Stimulated activated CD8-positive, alpha-beta memory T cell treated with anti-CD3 and anti-CD28 coated beads, Interleukin-4, amount 100 ng/mL, for 1 hour (primary cell): ENCODE measurements at places on chromosomes 13 and 19.
A peak's percentile ranks its signal among the peaks of the same experiment; 100 is the strongest.

DNA sequence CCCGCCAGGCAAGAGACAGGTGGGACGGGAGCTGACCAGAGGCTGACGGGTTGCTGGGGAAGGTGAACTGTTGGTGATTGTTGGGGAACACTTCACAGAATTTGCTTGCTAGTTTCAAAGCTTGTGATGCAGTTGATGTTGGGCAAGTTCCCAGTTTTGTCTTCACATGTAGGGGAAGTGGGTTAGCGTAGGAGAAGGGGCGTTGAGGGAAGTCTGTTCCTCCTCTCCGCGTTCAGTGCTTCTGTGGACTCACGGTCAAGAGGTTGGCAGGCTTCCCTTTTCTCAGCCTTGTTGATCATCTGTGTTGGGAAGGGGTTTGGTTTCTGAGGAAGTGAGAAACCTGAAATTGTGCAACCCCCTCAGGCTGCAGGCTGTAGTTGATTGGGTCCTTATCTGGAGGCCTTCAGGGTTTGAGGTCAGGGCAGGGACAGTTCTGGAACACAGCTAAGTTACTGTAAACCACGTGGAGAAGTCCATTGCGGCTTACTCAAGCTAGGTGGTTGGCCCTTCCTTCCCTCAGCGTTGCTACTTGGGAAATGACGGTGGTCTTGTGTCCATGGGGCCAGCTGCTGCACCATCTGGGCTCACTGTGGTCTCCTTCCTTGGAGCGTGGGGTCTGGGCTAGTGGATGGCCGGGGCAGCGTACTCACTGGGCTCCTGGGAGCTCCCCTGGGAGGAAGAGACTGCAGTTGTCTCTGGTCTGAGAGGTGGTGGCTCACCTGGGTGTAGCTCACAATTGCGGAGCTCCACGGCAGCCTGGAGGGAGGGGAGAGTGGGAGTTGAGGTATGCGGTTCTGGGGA lies 7.5 kb downstream of the RPS9 start:
- no peak for DNase-seq

- no peak for DNase-seq
These were observed 9.3 kb downstream of the LILRA4 start for GRCh38 chr19:54329476-54330165.

- no peak for DNase-seq
These were observed 21.3 kb upstream of the ZBTB7A start for GRCh38 chr19:4087787-4088679.

DNA sequence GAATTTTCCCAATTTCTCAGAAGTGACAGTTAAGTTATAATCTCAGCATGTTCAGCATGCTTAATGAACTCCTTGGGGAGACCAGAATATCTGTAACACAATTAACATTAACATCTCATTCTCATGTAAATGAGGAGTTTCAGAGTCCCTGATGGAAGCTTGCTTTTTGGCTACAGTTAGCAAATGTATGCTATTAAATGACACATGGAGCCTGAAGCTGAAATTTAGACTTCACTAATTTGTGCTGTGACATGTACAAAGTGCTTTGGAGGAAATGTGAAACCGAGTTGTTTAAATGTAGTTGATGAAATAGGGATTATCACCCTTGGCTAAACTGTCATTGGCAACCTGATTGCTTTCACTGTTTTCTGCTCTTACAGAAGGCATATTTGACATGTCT lies 2265.1 kb upstream of the PCDH20 start:
- no peak for DNase-seq

DNA sequence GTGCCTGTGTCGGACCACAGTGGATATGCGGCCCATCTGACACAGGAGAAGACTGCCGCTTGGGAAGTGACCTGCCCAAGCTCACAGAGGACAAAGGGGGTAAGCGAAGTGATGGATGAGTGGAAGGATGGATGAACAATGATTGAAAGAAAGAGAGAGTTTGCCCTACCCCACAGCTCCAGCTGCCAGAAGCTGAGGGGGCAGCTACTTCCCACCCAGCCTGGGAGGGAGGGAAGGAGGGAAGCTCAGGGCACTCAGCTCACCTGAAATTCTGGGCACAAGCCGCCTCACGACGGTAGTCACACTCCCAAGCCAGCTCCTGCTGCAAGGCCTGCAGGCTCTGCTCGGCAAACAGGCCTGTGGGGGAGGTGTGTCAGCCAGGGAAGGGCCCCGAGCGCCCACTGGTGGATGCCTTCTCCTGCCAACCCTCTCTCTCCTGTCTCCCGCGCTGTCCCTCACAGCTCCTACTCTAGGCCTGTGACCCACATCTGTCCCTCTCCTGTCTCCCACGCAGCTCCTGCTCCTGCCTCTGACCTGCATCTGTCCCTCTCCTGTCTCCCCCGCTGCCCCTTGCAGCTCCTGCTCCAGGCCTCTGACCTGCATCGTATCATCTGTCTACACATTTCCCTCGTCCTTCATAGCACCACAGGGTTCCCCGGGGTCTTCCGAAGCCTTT lies 12.0 kb upstream of the NUMBL start:
- no peak for DNase-seq

- no peak for DNase-seq
These were observed 6.6 kb downstream of the ANKRD10 start for GRCh38 chr13:110907951-110908898.

DNA sequence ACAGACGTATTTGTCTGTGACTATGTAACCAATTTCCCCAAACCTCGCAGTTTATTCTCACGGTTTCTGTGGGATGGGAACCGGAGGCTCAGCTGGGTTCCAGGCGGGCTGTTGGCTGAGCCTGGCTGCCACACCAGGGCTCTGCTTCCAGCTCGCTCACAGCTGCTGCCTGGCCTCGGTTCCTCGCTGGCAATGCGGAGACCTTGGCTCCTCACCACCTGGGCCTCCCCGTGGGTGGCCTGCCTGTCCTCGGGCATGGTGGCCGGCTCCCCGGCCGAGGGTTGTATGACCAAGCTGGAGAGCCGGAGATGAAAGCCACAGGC lies 218.9 kb upstream of the MAB21L1 start:
- DNase-seq: no peak

DNA sequence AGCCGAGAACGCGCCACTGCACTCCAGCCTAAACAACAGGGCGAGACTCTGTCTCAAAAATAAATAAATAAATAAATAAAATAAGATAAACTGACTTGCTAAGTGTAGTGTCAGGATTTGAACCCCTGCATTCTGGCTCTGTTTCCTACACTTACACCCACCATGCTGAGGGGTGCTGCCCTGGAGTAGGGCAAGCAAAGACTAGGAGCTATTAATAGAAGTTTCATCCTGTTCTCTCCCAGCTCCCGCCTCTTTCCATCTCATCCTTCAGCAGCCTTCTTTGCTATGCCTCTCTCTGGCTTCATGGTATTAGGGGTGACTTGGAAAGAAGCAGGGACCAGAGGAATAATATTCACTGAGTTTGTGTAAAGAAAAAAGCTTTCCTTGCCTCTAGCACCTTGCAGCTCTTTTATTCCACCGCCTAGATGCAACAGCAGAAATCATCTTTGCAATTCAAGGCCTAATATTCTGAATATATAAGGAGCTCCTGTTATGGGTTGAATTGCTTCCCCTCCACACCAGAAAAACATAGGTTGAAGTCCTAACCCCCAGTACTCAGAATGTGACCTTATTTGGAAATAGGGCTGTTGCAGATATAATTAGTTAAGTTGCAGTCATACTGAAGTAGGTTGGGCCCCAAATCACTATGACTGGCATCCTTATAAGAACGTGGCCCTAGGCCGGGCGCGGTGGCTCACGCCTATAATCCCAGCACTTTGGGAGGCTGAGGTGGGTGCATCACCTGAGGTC lies 8.7 kb upstream of the PLAUR start:
- no peak for DNase-seq

- no peak for DNase-seq
These were observed 20.3 kb upstream of the EPHX3 start for GRCh38 chr19:15252398-15253018.

DNA sequence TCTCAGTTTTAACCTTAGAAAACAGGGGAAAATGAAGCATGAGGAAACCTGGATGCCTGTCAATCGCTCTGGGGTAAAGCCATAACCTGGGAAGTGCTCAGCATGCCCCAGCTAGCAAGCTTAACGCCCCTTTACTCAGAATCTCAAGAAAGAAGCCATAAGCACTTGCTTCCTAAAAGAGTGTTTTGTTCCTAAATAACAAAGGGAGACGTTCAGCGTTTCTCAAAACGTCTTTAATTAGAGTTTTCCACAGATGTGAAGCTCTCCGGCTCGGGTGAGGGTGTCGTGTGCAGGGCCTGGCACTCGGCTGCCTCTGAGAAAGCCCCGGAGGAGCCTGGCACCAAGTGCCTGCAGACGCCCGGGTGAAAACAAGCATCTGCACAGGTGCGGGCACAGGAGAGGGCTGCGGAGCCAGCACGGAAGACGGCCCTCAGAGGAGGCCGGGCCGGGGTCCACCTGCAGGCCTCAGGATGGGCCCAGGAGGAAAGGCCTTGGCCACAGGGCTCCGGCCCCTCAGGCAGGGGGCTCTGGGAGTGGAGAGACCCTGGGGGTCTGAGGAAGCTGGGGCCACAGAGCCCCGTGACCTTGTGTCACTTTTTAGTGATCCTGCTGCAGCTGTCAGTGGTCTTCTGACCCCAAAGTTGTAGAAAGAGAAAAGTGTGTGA lies 6.2 kb downstream of the GAS6 start:
- no peak for DNase-seq

DNA sequence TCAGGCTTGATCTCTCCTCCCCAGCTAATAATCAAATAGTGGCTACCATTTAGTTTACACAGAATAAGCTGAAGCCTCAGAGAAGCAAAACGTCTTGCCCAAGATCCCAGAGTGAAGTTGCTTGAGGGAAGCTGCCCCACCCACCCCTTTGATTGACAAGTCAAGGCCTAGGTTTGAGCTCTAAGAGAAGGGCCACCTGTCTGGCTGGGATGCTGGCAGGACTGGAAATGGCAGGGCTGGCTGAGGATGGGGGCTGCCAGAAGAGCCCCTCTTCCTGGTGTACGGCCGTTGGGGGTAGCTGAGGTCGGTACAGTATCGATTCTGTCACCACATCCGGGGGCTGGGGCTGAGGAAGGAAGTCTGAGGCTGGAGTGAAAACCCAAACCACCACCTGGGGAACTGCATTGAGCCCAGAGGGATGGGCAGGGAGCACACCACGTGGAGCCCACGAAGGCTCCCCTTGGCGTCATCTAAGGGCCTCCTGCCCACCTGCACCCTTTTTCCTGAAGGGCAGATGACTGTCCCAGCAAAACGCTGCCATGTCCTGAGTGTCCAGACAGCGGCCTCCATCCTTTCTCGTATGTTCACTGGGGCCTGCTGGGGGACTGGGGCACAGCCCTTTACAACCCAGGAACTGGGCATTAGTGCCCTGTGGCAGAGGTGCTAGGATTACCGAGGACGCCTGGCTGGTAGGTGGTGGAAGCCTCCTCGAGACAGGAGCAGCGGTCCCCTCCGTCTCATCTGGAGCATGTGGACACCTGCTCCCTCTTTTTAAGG lies 1.4 kb upstream of the PRKD2 start:
- peak; percentile 46 for DNase-seq

- no peak for DNase-seq
These were observed 45.8 kb downstream of the MTUS2 start for GRCh38 chr13:28865951-28866350.

DNA sequence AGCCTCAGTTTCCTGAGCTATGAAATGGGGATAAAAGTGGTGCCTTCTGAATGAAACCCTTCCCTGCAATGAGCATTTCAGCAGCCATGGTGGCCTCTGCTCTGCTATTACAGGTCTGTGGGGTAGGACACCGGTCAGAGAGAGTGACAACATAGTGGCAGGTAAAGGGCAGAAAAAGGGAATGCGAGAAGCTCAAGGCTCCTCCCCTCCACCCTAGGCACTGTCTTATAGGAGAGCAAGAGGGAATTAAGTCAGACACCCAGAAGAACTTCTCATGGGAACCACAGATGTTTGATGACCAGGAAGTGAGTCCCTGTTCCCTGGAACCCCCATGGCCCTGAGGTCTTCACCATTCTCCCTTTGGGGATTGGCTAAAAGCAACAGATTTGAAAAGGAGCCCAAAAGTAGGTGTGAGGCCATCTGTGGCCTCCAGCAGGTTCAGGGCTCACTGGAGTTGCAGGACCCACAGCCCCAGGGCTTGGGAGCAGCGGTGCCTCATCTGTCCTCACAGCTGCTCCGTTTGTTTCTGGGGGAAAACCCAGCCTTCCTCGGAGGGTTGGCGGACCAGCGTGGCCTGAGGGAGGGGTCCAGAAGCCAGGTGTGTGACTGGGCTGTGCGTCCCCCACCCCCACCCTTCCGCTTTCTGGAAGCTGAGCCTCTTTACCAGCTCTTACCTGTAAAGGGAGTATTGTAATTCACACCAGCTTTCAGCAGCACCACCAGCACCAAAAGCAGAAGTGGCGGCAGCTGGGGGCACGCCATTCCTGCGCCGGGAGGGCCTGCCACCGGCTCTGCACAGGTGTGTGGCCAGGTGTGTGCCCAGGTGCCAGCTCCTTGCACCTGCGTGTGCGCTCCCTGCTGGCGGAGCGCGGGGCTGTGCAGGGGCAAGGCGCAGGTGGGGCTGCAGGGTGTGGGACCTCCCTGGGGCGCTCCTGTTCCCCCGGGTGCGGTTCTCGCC lies 19.4 kb downstream of the IQCN start:
- DNase-seq: no peak

DNA sequence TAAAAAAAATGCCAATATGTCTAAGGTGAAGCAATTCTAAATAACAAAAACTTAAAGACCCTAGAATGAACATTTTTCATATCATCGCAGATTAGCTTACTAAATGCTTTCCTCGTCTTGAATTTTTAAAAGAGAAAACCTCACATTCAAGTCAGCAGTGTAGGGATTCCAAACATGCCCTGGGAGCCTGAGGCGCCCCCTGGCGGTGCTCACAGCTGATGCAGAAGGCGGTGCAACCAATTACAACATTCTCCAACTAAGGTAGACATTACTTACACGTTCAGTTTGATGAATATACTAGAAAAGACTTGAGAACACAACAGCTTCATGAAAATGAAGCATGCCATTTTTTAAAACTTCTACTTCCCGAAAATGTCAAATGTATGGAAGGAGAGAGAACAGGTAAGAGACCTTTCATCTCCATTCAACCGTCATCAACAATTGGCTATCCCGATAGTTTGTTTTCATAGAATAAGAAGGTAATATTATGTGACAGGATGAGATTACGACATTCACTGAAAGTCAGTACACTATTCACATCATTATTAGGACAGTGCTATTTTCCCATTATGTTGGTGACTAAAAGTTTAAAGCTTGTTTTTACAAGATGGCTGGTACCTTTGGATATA lies 304.4 kb downstream of the DCLK1 start:
- DNase-seq: no peak

- no peak for DNase-seq
These were observed 4.2 kb upstream of the RASA3 start for GRCh38 chr13:114136576-114136975.
